ENCODE measurements at places on chromosomes 6 and 20.

DNA sequence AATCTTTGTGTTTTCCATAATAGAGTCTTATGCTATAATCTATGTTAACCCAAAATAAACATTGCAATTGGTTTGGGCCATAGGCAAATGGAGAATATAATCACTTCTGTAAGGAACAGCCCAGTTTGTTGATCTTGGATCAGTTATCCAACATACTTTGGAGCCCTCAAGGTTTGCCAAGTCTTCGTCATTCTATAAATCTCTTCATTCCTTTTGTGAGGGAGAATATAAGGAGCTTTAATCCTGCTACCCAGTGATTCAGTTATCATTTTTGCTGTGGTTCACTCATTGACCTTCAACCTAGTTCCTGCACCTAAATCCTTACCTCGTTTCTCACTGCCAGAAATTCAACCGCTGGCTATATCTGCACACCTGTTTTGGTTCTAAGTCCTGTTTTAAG lies 500.3 kb upstream of the PTCHD4 start:
- no peaks in the 10 kb centered on the region for H3K4me1 ChIP-seq
- no peak overlapping the region for H3K4me3 ChIP-seq
- no peak overlapping the region for H3K27ac ChIP-seq
- no peaks in the 10 kb centered on the region for H3K27me3 ChIP-seq
- no peaks in the 10 kb centered on the region for H3K36me3 ChIP-seq

GRCh38 chr6:160248538-160248937 lies 10.1 kb downstream of the SLC22A2 start:
- no peaks in the 10 kb centered on the region for H3K36me3 ChIP-seq
- DNase-seq = no peak
- H3K4me3 ChIP-seq = no peak overlapping the region
- no peaks in the 10 kb centered on the region for H3K4me1 ChIP-seq

GRCh38 chr6:34095136-34095505 lies 50.8 kb downstream of the GRM4 start:
- H3K27ac ChIP-seq = no peak overlapping the region
- no peak overlapping the region for H3K4me3 ChIP-seq
- H3K4me1 ChIP-seq = no peaks in the 10 kb centered on the region
- no peak for DNase-seq
- peaks cover 66% of the 10 kb centered on the region for H3K27me3 ChIP-seq

DNA sequence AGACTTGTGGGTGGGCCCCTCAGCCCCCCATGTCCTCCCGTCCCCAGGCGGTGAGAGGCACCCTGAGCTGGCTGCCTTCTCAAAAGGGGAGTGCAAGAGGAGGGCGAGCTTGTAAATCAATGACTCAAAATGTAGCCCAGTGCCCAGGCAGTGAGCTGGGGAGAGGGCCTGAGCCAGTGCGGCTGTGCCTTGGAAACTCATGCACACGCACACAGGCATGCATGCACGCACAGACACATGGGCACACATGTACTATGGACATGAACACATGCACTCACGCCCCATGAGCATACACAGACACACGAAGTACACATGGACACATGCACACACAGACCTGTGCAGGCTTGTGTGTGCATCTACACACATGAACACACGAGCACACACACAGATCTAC lies 133.5 kb downstream of the TAF4 start:
- DNase-seq = no peak
- H3K4me1 ChIP-seq = no peaks in the 10 kb centered on the region
- no peak overlapping the region for H3K4me3 ChIP-seq

DNA sequence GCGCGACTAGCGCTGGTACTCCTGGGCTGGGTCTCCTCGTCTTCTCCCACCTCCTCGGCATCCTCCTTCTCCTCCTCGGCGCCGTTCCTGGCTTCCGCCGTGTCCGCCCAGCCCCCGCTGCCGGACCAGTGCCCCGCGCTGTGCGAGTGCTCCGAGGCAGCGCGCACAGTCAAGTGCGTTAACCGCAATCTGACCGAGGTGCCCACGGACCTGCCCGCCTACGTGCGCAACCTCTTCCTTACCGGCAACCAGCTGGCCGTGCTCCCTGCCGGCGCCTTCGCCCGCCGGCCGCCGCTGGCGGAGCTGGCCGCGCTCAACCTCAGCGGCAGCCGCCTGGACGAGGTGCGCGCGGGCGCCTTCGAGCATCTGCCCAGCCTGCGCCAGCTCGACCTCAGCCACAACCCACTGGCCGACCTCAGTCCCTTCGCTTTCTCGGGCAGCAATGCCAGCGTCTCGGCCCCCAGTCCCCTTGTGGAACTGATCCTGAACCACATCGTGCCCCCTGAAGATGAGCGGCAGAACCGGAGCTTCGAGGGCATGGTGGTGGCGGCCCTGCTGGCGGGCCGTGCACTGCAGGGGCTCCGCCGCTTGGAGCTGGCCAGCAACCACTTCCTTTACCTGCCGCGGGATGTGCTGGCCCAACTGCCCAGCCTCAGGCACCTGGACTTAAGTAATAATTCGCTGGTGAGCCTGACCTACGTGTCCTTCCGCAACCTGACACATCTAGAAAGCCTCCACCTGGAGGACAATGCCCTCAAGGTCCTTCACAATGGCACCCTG lies 1.6 kb downstream of the TPBG start:
- H3K27ac ChIP-seq = peak overlapping the region; percentile 63
- peak; percentile 71 for DNase-seq
- no peaks in the 10 kb centered on the region for H3K36me3 ChIP-seq
- H3K27me3 ChIP-seq = no peaks in the 10 kb centered on the region
- peaks cover 23% of the 10 kb centered on the region for H3K4me1 ChIP-seq

- no peaks in the 10 kb centered on the region for H3K27me3 ChIP-seq
- DNase-seq = peak; percentile 43
- peak overlapping the region; percentile 75 for H3K27ac ChIP-seq
- peaks cover 32% of the 10 kb centered on the region for H3K4me1 ChIP-seq
- H3K4me3 ChIP-seq = peak overlapping the region; percentile 74
These were observed 568 bp downstream of the CCDC170 start for GRCh38 chr6:151494235-151494935.

DNA sequence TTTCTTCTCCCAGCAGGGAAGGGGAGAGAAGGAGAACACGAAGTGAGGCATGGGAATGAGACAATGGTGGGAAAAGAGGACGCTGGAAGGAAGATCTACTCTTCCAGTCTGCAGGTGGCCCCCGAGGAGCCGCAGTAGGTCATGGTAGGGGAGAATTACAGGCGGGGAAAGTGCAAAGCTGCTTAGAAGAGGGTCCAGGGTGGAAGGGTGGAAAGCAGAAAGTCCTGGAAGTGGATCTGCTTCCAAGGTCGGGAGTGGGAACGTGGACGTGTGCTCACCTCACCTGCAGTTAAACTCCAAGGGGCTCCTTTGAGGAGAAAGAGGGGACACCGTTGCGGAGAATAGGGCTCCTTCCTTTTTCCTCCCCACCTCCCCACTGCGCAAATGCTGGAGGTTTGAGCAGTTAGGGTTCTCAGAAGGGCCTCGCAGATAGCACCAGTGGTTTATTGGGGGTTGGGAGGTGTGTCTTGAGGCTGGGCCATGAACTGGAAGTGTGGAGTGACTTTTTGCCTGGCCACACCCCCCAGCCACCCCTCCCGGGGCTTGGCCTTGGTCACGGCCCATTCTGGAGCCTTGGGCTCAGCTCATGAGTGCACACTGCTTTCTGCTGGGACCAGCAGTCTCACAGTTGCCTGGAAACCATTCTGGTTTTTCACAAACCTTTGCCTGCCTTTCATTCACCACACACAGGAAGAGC lies 100.4 kb upstream of the MLN start:
- no peaks in the 10 kb centered on the region for H3K4me1 ChIP-seq
- DNase-seq = no peak
- no peak overlapping the region for H3K4me3 ChIP-seq

DNA sequence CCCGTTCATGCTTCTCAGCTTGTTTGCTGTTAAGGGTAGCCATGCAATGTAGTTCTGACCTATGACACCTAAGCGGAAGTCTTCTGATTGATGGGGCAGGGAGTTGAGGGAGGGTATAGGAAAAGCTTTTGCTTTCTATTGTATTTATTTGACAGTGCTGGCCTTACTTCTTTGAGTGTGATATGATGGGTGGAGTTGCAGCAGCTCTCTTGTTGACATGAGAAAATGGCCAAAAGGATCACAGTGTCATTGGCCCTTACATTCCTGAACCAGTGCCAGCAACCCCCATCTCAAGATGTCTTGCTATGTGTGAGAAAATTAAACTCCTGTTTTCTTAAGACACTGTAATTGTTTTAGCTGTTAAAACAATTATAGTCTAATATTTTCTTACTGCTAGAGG lies 117.5 kb downstream of the SAMD5 start:
- H3K27ac ChIP-seq = no peak overlapping the region
- no peaks in the 10 kb centered on the region for H3K36me3 ChIP-seq
- H3K4me1 ChIP-seq = no peaks in the 10 kb centered on the region
- H3K27me3 ChIP-seq = no peaks in the 10 kb centered on the region
- H3K4me3 ChIP-seq = no peak overlapping the region
- no peak for DNase-seq

DNA sequence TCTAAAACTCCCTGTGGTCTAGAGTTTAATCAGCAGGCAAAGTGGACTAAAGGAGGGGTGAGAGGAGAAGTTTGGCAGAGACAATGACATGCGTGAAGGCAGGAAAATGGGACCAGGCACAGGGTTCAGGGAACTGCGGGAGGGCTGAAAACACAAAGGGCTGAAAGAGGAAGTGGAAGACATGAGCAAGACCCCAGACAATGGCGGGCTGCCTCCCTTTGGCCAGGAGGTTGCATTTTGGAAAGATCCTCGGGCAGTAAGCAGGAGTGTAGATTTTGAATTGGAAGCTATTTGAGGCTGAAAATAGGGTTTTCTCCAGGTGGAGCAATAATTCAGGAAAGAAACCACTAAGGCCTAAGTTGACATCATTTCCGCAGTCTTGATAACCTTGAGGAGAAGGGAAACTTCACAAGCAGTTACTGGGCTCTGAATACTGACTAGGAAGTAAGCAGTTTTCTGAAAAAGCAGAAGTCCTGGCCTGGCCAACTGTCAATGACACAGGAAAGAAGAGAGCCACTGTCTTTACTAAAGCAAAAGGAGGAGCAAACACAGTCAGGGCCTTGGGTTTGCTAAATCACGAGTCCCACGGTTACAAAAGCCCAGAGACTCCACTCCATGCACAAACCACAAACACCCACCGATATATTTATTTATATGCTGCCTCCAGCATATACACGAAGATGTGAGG lies 3.4 kb downstream of the LY86 start:
- H3K36me3 ChIP-seq = no peaks in the 10 kb centered on the region
- peaks cover 6% of the 10 kb centered on the region for H3K4me1 ChIP-seq
- DNase-seq = no peak

DNA sequence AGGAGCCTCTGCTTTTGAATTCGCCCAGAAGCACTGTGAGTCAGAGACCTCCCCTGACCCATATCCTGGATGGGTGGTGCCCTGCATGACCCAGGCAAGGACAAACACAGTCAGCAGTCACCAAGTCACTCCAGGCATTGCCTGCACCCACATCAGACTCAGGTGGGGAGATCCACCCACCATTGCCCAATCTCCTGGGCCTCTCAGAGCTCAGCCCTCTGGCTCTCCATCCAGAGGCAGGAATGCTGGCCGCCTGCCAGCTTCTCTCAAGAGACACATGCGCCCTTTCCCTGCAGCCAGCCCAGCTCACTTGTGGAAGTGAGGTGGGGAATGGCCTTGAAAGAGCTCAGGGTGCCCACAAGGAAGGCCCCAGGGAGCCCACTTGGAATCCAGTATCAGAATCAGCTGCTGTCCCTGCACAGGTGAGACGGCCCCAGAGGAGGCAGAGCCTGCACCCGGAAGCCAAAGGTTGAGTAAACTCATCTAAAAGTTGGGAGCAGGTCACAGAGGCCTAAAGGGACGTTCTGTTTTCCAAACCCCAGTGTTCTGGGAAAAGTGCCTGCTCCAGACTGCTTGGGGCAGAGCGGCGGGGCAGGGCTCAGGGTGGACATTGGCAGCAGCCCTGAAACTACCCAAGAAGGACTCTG lies 129.8 kb downstream of the PREX1 start:
- peak overlapping the region; percentile 74 for H3K27ac ChIP-seq
- no peaks in the 10 kb centered on the region for H3K27me3 ChIP-seq
- no peak overlapping the region for H3K4me3 ChIP-seq
- H3K36me3 ChIP-seq = peaks cover 41% of the 10 kb centered on the region

DNA sequence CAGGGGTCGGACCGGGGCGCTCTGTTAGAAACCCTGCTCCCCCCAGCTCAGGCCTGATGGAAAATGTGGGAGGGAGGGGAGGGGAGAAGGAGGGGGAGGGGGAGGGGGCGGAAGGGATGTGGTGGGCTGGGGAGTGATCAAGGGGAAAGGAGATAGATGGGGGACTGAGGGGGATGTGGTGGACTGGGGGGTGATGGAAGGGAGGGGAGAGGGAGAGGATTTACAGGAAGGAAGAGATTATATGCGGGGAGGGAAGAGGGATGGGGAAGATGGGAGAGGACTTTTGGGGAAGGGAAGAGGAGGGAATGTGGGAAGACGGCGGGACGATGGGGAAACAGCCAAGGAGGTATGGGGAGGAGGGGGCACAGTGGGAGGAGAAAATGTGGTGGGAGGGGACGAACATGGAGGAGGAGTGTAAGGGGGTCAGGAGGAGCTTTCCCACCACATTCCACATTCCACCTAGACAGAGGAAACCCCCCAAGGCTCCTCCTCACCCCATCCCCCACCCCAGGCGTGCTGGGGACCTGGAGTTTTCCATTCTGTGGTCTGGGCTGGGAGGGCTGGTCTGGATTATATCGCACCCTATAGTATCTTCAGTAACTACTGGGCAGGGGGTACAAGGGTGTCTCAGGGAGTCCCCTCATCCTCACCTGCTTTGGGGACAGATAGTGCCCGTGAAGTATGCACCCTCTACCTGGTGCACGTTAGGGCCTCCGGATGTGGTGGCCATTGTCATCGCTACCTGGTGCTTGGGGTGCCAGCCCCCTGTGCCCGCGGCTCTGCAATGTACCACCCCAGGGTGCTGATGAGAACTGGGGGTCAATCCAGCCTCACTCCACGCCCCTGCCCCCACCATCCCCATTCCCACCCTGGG lies 578 bp upstream of the PTGIS start:
- peaks cover 18% of the 10 kb centered on the region for H3K27me3 ChIP-seq
- H3K36me3 ChIP-seq = no peaks in the 10 kb centered on the region
- peaks cover 23% of the 10 kb centered on the region for H3K4me1 ChIP-seq
- peak overlapping the region; percentile 50 for H3K4me3 ChIP-seq
